ENCODE measurements at places on chromosomes 6 and 20.

GRCh38 chr6:10441004-10441654 lies 26.3 kb upstream of the TFAP2A start:
- no peak for DNase-seq

DNA sequence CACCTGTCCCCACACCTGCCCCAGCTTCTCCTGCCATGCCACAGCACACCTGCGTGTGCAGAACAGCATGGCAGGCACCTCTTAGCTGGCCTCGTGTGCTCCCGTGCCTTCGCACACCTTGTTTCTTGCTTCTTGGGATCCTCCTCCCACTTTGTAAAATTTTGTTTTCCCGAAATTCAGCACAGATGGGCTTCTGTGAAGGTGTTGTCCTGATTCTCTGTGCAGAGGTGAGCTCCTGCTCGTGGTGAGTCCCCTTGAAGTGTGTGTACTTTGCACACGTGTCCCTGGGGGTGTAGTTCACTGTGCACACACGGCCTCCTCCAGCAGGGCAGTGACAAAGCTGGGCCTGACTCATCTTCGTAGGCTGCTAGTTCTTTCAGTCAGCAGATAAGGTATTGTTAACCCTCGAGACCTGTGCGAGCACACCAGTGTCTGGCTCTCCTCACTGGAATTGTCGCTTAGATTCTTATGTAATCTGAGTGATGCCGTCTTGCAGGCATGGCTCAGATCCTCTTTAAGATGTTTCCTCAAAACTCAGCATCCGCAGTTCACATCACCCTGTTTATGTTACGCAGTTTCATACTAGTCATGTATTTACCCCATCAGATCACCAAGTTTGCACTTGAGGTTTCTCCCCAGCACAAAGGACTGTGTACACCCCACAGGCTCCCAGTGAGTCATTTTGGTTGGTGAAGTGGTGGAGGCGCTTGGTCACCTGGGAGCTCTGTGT lies 77.7 kb downstream of the CDYL start:
- no peak for DNase-seq

DNA sequence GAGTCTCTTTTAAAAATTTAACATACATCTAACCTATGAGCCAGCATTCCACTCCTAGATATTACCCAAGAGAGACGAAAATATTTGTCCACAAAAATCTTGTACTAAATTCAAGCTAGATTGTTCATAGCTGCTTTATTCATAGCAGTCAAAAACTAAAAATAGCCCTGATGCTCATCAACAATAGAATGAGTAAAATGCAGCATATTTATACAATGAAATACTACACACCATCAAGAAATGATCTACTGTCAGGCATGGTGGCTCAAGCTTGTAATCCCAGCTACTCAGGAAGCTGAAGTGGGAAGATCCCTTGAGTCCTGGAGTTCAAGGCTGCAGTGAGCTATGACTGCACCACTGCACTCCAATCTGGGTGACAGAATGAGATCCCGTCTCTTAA lies 22.0 kb upstream of the SRC start:
- no peak for DNase-seq

- DNase-seq: no peak
Measured at GRCh38 chr6:89433252-89434149, 549 bp downstream of the ANKRD6 start.

DNA sequence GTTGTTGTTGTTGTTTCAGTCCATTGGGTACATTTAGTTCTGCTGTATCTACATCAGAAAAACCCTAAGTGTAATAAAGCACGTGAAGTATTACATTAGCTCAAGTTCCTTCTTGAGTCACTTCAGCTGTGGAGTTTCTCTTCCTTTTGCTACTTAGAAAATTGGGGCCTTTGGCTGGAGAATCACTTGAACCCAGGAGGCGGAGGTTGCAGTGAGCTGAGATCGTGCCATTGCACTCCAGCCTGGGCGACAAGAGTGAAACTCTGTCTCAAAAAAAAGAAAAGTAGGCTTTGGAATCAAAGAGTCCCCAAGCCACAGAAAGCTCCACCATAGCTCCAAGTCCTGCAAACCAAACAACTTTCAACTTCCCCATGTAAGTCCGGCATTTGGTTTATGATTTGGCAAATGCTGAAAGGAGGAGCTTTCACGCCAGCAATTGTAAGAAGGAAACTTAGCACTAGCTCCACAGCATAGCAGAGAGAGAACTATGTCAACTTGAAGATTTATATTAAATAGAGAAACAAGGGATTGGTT lies 56.5 kb upstream of the RNF144B start:
- DNase-seq: no peak

GRCh38 chr20:4905195-4905594 lies 96.1 kb downstream of the SLC23A2 start:
- DNase-seq: no peak

DNA sequence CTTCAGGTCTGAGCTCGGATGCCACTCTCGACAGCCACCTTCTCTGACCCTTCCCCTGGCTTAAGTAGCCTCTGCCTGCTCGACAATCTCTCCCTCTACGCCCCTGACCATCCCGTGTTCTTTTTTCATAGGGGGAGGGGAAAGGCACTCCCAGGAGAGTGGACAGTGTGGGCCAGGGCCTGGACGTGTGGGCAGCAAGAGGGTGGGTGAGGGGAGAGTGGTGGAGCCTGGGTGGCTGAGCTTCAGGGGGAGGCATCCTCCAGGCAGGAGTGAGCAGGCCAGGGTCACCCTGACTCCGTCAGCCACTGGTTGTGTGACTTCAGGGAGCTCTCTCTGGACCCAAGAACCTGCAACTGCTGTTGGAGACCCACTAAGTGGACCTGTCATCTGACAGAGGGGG lies 92.7 kb downstream of the CEBPB start:
- DNase-seq: no peak

All from omental fat pad (tissue), 4 donors.